A549 treated with RU486 at 1 μM for 4 hours (cell line): ENCODE measurements at places on chromosomes 2 and 18. TPM values are rescaled to one million over a fixed set of nuclear protein-coding genes. Genes with fewer than 3 reads are reported as not detected.

Gene KCNK3
- 1.0 to 2.1 TPM (median 1.7 TPM) in 5 replicates for total RNA-seq

Gene ATP6V1B1
- total RNA-seq = 0.32 to 2.5 TPM (median 2.1 TPM) in 5 replicates

Gene ICOS
- total RNA-seq = not detected in 5 replicates

Gene SPDYA
- 0.14 to 0.25 TPM in 2 of 5 replicates, not detected in the others for total RNA-seq

Gene ERFE
- 6.1 to 10.0 TPM (median 8.4 TPM) in 5 replicates for total RNA-seq

Gene ZSWIM2
- total RNA-seq = not detected in 5 replicates

Gene FAM210A
- 16.7 to 27.0 TPM (median 23.6 TPM) in 5 replicates for total RNA-seq

Gene DIPK1C
- total RNA-seq = not detected in 5 replicates

Gene REG1B
- not detected in 5 replicates for total RNA-seq

Gene LOXHD1
- total RNA-seq = not detected in 5 replicates

Gene UBXN2A
- 12.9 to 21.8 TPM (median 20.4 TPM) in 5 replicates for total RNA-seq

Gene ABHD1
- 0.75 to 1.5 TPM (median 1.3 TPM) in 5 replicates for total RNA-seq

Gene CCDC178
- not detected in 5 replicates for total RNA-seq

Gene ARPC2
- 272 to 316 TPM (median 301 TPM) in 5 replicates for total RNA-seq

Gene CYRIA
- total RNA-seq = 0.06 to 0.18 TPM (median 0.10 TPM) in 5 replicates

Gene CCDC85A
- 0.10 to 0.13 TPM (median 0.12 TPM) in 5 replicates for total RNA-seq

Gene CPO
- total RNA-seq = not detected in 5 replicates
